ENCODE measurements at places on chromosomes 13 and 19. TPM values are rescaled to one million over a fixed set of nuclear protein-coding genes. Genes with fewer than 3 reads are reported as not detected.
A peak's percentile ranks its signal among the peaks of the same experiment; 100 is the strongest.

DNA sequence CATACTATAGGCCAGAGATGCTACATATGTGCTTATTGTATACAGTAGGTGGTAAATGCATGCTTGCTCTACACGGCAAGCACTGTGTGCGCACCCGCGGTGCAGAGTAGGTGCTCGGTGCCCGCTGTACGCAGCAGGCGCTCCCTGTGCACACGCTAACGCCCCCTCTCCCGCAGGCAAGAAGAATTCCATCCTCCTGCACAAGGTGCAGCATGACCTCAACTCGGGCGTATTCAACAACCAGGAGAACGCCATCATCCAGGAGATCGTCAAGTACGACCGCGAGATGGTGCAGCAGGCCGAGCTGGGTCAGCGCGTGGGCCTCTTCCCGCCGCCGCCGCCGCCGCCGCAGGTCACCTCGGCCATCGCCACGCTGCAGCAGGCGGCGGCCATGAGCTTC, 17.7 kb downstream of the POLRMT start:
- no peak for DNase-seq

DNA sequence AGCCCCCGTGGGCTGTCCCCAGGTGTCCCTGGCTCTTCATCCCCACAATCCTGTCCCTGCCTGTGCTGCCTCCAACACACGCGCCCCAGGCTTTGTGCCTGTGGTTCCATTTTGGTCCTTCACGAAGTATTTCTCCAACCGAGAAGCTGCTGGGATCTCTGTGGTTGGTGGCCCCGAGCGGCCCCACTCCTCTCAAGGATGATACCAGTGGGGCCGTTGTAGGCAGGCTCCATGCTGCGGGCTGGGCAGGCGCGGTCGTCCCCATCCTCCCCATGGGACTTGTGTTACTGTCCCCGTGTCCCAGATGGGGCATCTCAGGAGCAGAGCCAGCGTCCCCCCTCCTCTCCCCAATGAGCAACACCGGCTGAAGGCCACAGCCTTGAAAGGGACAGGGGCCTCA, 3.7 kb upstream of the ZNF554 start:
- DNase-seq, result no peak

Gene CLDN10
- not detected for total RNA-seq

DNA sequence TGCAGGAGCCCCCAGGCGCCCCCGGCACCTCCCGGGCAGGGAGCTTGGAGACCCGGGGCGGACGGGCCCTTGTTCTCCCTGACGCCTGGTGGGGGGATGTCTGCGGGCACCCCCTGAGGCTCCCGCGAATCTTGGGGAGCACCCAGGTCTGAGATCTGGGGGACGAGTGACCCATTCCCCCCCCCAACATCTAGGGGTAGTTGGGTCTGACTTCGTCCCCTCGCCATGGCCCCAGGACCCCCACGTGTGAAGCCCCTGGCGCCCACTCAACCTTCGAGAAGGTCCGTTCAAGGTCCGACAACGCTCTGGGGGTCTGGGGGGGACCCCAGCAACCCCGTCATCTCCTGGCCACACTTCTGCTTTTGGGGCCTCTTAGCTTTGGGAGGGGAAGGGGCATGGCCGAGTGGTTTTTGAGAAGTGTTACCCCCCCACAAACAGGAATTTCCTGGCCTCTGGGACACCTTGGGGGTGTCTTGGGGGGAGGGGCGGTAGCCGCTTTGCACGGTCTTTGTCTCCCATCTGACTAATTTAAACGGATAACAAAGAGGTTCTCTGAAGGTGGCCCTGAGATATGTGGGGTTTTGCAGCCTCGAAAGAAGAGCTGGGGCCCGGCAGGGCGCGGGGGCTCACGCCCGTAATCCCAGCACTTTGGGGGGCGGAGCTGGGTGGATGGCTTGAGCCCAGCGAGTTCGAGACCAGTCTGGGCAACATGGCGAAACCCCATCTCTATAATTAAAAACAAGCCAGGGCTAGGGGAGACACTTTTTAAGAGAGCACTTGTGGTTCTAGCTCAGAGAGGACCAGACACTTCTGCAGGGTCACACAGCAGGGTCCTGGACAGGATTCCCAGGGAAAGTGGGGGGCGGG, 608 bp downstream of the CNN2 start:
- DNase-seq, result peak; percentile 39

Gene ZNF730
- 2.2 TPM for total RNA-seq

Gene ZNF793
- total RNA-seq, result 6.7 TPM

- no peak for DNase-seq
Observed at GRCh38 chr19:658916-659839, 3.8 kb downstream of the RNF126 start.

- DNase-seq, result no peak
Observed at GRCh38 chr13:60407095-60407494, 10.1 kb downstream of the TDRD3 start.

DNA sequence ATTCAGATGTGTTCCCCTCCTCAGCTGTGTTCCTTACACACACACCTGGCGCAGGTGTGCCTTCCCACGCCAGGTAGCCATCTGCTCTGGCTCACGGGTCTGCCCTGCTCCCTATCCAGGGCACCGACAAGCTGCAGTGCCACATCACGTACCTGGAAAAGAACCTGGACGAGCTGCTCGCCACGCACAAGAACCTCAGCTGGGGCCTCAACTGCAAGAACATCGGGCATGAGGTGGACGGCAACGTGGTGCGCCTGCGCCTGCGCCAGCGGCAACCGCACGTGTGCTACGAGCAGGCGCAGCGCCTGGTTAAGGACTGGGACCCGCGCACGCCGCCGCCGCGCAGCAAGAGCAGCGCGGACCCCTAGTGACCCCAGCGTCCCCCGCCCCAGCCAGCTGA, 26.5 kb upstream of the CASP14 start:
- no peak for DNase-seq

Data from activated T-cell treated with anti-CD3 and anti-CD28 coated beads, Interleukin-2, amount 50 U/mL, for 72 hours (primary cell).